ENCODE measurements at places on chromosomes 1 and 21. TPM values are rescaled to one million over a fixed set of nuclear protein-coding genes. Genes with fewer than 3 reads are reported as not detected.
A peak's percentile ranks its signal among the peaks of the same experiment; 100 is the strongest.

- H3K4me1 ChIP-seq = no peaks in the 10 kb centered on the region
- no peak overlapping the region for H3K27ac ChIP-seq
- DNase-seq = peak; percentile 54
- no peak overlapping the region for H3K4me3 ChIP-seq
- H3K27me3 ChIP-seq = peaks cover 3% of the 10 kb centered on the region
- H3K36me3 ChIP-seq = no peaks in the 10 kb centered on the region
These were observed 10.9 kb upstream of the C4BPB start for GRCh38 chr1:207077470-207078377.

GRCh38 chr1:75668813-75669212, 55.7 kb upstream of the ACADM start:
- H3K27me3 ChIP-seq = no peaks in the 10 kb centered on the region
- no peak for DNase-seq
- H3K4me1 ChIP-seq = no peaks in the 10 kb centered on the region
- no peak overlapping the region for H3K4me3 ChIP-seq

DNA sequence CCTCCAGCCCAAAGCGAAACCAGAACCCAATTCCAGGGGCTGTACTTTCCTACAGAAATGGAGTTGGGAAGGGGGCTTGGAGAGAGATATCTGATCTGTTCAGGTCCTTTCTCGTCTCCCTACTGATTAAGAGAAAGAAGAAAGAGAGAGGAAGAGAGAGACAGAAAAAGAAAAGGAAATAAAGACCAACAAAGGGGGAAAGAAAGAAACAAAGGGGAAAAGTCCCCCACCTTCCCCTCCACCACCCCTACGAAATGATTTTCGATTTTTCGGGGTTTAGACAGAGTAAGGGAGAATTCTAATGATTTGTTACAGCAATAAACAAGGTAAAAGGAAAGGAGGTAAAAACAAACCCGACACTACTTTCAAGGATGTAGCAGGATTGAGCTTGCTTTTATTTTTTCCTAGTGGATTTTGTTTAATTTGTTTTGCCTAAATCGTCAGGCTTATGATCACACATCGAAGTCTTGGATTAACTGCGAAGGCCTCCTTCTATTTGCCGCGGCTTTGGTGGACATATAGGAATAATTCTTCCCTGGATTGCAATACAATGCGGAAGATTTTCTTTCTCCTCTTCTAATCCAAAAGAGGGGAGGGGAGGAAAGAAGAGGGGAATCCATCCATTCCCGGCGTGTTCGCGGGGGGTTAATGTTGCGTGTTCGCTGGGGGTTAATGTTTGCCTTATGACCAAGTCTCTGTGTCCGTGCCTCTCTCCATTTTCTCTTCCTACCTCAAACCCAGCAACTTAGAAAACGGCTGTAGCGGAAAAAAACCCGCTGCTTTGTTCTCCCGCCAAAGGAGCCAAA, 1.9 kb downstream of the TAL1 start:
- H3K27ac ChIP-seq = no peak overlapping the region
- peaks cover 92% of the 10 kb centered on the region for H3K27me3 ChIP-seq
- no peak for DNase-seq
- H3K4me1 ChIP-seq = peaks cover 30% of the 10 kb centered on the region
- H3K36me3 ChIP-seq = no peaks in the 10 kb centered on the region
- no peak overlapping the region for H3K4me3 ChIP-seq

DNA sequence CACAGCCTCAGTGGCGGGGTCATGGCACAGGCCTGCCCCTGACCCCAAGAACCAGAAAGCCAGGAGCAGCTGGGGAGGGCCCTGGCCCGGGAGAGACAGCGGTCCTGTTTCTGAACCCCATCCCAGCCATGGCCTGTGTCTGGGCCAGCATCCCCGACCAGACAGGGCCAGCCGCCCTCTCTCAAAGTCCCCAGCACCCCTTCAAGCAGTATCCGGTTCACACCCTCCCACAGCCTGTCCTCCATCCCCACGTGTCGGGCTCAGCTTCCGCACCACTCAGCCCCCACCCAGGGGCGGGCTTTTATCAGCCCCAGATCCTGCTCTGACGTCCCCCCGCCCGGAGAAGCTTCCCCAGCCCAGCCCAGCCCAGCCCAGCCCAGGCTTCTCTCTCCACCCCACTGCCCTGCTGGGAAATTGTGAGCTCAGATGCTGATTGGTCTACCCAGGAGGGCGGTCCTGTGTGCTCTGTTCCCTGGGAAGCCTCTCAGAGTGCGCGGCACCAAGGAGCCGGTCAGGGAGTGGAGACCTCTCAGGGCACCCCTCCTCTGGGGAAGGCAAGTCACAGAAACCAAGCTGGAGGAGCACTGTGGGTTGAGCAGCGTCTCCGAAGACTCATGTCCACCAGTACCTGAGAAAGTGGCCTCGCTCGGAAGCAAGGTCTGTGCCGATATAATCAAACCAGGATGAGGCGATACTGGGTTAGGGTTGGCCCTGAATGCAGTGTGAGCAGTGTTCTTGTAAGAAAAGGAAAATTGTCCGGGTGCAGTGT, 4.7 kb upstream of the FAAP20 start:
- no peaks in the 10 kb centered on the region for H3K36me3 ChIP-seq
- H3K27me3 ChIP-seq = no peaks in the 10 kb centered on the region
- H3K27ac ChIP-seq = peak overlapping the region; percentile 76
- peak overlapping the region; percentile 90 for H3K4me3 ChIP-seq
- DNase-seq = peak; percentile 86

GRCh38 chr1:31981456-31981839, 32.2 kb upstream of the KHDRBS1 start:
- no peak for DNase-seq
- H3K27me3 ChIP-seq = no peaks in the 10 kb centered on the region

- no peak overlapping the region for H3K4me3 ChIP-seq
- peaks cover 22% of the 10 kb centered on the region for H3K4me1 ChIP-seq
- no peak for DNase-seq
- H3K27ac ChIP-seq = no peak overlapping the region
- no peaks in the 10 kb centered on the region for H3K27me3 ChIP-seq
- peaks cover 4% of the 10 kb centered on the region for H3K36me3 ChIP-seq
These were observed 1.1 kb upstream of the SLC27A3 start for GRCh38 chr1:153774026-153774595.

DNA sequence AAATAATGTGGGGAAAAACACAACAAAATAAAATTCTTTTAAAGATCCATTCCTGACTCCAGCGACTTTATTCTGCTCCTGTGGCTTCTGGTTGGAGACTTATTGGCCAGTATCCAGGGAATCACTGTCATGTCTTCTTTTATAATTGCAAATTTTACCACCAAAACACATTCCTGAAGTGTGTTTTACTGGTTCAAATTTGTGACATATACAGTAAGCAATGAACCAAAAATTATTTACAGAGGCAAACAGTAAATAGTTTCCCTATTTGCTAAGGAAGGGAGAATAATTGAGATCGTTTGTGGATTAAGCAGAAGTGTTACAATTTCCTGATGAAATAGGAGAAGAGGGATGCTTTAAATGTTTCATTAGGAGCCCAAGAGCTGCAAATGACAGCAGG, 118.7 kb downstream of the ZNF281 start:
- H3K36me3 ChIP-seq = no peaks in the 10 kb centered on the region
- no peaks in the 10 kb centered on the region for H3K4me1 ChIP-seq
- no peak overlapping the region for H3K27ac ChIP-seq
- H3K4me3 ChIP-seq = no peak overlapping the region
- DNase-seq = no peak
- H3K27me3 ChIP-seq = no peaks in the 10 kb centered on the region

DNA sequence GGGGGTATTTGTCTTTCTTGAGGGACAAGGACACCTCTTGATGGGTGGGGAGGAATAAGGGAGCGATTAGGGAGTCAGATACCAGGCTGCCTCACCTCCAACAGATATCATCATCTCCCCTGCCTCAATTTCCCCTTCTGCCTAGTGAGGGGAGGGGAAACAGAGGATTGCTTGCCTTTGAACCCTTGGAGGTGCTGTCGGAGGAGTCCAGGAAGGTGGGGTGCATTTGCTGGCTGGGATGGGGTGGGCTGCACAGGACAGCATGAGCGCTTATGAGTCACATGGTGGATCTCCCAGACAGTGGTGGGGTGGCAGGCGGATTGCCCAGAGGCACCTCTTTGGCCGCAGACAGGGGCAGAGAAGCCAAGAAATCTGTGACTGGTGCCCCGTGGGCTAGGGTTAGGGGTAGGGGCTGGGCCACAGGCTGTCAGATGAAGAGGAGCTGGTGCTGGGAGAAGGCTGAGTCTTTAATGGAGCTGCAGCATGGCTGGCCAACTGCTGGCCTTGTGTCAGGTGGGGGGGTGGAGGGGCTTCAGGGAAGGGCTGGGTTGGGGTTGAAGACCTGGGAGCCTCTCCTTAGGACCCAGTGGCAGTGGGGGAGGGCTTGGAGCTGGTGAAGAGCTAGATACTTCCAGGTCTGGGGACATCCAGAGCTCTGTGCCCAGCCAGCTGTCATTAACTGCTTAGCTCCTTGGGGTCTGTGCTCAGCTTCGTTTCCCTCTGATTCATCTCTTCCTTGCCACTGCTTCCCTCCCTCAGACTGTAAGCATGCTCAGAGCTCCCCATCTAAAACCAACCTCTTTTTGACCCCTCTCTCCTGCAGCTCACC, 7.0 kb upstream of the ADORA1 start:
- no peaks in the 10 kb centered on the region for H3K4me1 ChIP-seq
- no peaks in the 10 kb centered on the region for H3K36me3 ChIP-seq
- DNase-seq = no peak
- H3K27ac ChIP-seq = no peak overlapping the region
- no peak overlapping the region for H3K4me3 ChIP-seq

Gene SLC6A17
- total RNA-seq = 0.10 TPM

Gene S100A14
- total RNA-seq = not detected

Gene CTBS
- total RNA-seq = 12.6 TPM

Gene ODF2L
- total RNA-seq = 18.0 TPM

Gene WNT3A
- not detected for total RNA-seq

Gene ANGPTL1
- total RNA-seq = not detected

Gene KRTAP25-1
- total RNA-seq = not detected

Gene BEND5
- total RNA-seq = 48.3 TPM
